Stimulated activated CD4-positive, alpha-beta T cell treated with anti-CD3 and anti-CD28 coated beads, Interleukin-15, amount 100 ng/mL, for 24 hours (primary cell): ENCODE measurements at places on chromosomes 3 and 15.

- DNase-seq = no peak
Measured at GRCh38 chr15:33086500-33087121, 107.9 kb downstream of the FMN1 start.

GRCh38 chr3:157428853-157429252 is 7.8 kb upstream of the PTX3 start:
- DNase-seq = no peak

GRCh38 chr3:71250026-71250425 is 333.5 kb downstream of the FOXP1 start:
- no peak for DNase-seq

- no peak for DNase-seq
Measured at GRCh38 chr15:98889930-98890695, 117.5 kb downstream of the PGPEP1L start.

- DNase-seq = no peak
Measured at GRCh38 chr3:155185631-155186071, 105.5 kb downstream of the MME start.

- peak; percentile 73 for DNase-seq
Measured at GRCh38 chr15:69679623-69680228, 227.1 kb downstream of the RPLP1 start.

DNA sequence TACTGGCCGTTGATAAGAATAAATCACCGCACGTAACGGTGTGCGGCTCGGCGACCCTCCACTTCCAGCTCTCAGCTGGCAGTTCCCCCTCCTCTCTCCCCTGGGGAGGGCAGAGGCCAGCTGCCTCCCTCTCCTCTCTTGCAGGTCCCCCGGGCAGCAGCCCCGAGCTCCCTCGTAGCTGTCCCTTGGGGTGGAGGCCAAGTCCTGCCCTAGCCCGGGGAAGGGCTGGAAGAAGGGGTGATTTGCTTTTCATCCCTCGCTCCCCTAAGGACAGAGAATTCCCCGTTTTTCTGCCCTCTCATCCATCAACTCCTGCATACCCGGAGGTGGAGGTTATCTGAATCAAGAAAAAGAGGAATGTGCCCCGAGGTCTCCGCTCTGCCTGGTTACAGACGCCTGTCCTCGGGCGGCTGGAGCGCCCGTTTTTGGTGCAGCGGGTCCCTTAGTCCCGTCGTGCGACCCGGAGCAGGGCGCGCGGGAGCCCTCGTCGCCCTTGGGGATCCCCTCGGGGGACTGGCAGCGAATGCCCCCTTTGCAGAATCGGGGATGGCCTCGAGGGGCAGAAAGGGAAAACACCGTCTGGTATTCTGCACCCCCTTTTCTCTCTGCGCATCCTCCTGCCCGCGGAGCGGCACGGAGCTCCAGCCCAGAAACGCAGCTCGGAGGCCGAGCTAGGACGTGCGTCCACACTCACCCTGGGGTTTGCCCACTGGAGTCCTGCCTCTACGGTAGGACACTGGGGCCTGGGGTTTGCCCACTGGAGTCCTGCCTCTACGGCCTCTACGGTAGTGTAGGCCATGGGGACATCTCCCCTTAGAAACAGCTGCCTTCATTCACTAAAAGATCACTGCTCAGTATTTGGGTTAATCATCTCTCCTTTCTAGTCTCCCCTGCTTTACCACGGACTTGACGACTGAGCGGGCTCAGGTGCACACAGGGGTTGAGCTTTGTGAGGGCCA is 2.2 kb downstream of the PTPRG start:
- no peak for DNase-seq

DNA sequence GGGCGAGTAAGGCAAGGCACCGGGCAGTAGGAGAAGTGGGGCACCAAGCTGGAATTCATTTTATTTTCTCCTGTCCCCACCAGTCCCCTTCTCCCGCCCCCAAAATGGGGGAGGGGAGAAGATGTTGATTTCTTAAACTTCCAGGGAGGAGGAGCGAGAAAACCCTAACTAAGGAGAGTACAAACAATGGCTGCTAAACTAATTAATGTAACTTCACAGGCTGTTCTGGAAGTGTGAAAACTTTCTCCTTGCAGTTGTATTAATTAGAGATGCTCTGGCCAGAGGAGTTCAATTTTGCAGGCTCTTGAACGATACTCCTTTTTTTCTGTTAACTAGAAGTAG is 11.5 kb downstream of the ZIC4 start:
- no peak for DNase-seq

DNA sequence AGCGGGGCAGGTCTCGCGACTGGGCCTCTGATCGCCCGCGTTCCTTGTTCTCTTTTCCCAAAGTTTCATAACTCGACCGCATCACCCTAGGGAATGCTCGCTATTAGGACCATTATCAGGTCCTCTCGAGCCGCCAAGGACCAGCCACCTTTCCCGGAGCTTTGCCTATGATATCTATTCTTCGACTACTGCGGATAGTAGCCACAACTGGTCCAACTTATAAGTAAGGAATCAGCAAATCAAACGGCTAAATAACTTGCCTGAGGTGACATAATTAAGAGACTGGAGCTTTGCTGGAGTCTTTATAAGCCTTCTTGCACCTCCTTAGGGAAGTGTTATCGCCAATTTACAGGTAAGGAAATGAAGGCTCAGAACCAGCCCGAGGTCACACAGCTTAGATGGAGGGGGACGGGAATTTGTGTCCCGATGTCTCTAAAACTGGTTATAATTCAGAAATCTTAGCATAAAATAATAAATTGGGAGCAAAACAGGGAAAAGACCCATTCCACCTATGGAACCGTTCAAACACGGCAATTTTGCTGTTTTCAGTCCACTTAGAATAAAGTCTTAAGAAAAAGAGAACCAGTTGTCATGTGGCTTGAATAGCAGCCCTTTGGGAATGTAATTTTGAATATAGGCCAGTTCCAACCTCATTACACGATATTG is 479 bp upstream of the PLD1 start:
- DNase-seq = no peak

- no peak for DNase-seq
Measured at GRCh38 chr15:69096196-69096595, 64.2 kb upstream of the GLCE start.

DNA sequence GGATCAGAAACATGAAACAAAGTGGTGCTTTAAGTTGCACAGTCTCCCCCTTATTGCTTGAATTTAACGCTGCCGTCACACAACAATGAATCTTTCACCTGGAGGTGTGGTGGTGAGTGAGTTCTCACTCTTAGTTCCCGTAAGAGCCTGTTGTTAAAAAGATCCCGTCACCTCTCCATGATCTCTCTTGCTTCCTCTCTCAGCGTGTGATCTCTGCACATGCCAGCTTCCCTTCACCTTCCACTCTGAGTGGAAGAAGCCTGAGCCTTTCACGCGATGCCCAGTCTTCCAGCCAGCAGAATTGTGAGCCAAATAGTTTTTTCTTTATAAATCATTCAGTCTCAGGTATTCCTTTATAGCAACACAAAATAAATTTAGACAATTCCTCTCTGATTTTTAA is 136.7 kb upstream of the CHL1 start:
- no peak for DNase-seq

GRCh38 chr15:75230016-75230343 is 28.2 kb upstream of the GOLGA6C start:
- peak; percentile 0 for DNase-seq

DNA sequence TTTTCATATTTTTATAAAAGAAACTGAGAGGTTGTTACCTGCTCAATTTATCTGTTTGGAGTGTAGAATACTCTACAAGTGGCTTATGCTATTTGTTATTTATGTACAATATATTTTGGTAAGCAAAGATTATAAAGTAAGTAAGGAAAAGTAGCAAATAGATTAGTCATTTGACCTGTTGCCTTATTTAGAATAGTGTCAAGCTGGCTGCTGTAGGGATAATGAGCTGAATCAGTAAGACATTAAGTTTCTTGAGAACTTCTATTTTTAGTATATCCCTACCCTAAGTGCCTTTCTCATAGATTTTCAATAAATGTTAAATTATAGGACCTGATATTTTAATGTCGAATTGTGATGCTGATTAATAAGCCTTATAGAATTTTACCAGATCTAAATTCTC is 37.2 kb downstream of the ECT2 start:
- DNase-seq = no peak

- DNase-seq = no peak
Measured at GRCh38 chr3:20028905-20029331, 11.3 kb upstream of the KAT2B start.

GRCh38 chr15:99109555-99110021 is 4.7 kb downstream of the SYNM start:
- no peak for DNase-seq

DNA sequence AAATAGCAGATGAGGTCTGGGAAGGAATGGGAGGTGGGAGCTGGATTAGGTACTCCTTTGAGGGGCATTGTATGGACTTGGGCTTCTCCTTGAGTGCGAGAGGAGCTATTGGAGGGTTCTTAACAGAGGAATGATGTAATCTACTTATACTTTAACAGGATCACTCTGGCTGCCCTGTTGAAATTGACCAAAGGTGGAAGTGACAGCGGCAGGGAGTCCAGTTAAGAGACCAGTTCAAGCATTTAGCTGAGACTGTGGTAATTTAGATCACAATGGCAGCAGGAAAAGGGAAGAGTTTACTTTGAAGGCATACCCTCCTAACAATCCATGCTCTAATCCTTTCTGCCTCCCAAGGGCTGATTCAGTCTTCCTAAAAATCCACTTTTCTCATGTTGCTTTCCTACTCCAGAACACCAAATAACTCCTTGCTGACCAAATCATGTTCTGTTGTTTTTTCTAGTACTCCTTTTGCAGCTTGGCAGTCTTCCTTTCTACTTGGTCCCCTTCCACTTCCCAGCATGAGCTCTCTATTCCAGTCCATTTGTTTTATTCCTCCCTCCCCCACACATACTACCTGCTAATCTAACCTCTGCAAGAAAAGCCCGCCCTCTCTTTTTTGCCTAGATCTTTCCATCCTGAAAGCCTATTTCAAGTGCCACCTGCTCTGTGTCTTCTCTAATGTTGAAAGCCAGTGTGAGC is 139.4 kb downstream of the NECTIN3 start:
- no peak for DNase-seq

- no peak for DNase-seq
Measured at GRCh38 chr3:177973241-177973840, 562.9 kb upstream of the KCNMB2 start.

DNA sequence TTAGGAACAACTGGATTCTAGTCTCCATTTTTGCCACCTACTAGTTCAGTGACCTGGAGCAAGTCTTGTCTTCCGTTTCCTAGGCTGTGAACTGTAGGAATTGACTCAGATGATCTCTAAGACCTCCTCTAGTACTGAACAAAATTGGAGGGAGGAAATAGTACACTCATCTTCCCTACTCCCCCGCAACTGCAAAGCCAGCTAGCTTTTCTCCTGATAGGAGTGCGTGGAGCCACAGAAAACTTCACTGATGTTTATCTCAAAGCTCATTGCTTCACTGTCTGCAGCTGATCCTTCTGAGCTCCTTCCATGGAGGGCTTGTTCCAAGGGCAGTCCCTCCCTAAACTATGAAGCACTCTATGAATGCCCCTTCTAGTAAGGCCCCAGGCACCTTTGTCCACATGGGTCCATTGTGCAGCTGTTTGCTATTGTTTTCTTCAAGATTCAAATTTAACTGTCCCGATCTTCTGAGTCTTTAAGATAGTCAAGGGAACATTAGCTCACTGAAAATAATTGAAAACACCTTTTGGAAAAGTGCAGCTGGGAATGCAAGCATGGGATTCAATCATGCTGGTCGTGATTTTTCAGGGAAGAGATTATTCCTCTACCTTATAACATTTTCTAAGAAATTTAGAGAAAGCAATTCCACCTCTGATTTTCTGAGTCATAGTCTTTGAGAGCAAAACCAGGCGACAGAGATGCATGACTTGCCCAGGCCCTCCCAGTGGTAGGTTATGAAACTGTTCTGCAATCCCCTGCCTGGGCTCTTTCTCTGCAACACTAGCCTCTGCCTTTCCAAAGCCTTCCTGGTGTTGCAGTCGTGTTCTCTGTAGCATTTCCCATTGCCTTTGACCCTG is 24.3 kb downstream of the FILIP1L start:
- DNase-seq = peak; percentile 31

- no peak for DNase-seq
Measured at GRCh38 chr3:53084310-53085001, 38.6 kb upstream of the SFMBT1 start.

DNA sequence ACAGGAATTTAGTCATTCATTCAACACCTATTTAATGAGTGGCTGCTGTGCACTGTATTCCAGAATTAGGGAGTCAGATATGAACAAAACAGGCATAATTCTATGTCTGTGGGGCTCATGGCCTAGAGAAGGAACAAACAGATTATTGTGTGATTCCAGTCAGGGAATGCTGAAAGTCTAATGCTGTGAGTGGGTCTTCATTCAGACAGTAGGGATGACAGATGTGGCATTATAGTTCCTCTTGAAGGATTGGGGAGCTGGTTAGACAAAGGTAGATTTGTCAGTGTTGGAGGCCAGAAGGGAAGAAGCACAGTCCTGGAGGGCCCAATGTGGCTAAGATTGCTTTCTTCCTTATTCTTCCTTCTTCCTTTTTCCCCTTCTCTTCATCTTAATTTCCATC is 226.4 kb upstream of the EIF1B start:
- DNase-seq = no peak
